Myometrial cell (primary cell): ENCODE measurements at places on chromosomes 1 and 21. TPM values are rescaled to one million over a fixed set of nuclear protein-coding genes. Genes with fewer than 3 reads are reported as not detected.

LCE1D gene
- not detected in 2 replicates for total RNA-seq

OR6K3 gene
- total RNA-seq: not detected in 2 replicates

SAMSN1 gene
- total RNA-seq: not detected in 2 replicates

B3GALT5 gene
- total RNA-seq: under 0.01 TPM in 1 of 2 replicates, not detected in the other

C8B gene
- total RNA-seq: not detected in 2 replicates

A3GALT2 gene
- not detected in 2 replicates for total RNA-seq

RAP1GAP gene
- total RNA-seq: not detected in 2 replicates

HIVEP3 gene
- total RNA-seq: 0.18 and 1.4 TPM in 2 replicates

MORN1 gene
- 6.7 and 11.5 TPM in 2 replicates for total RNA-seq

MPZ gene
- total RNA-seq: 3.5 and 20.9 TPM in 2 replicates

CELA2B gene
- total RNA-seq: not detected in 2 replicates

SH2D5 gene
- total RNA-seq: 1.7 and 5.0 TPM in 2 replicates

MCOLN2 gene
- total RNA-seq: 0.53 and 1.7 TPM in 2 replicates

CFHR5 gene
- total RNA-seq: not detected in 2 replicates

TIAM1 gene
- 0.35 and 1.2 TPM in 2 replicates for total RNA-seq

PROK1 gene
- not detected in 2 replicates for total RNA-seq

PRELP gene
- 0.18 and 0.58 TPM in 2 replicates for total RNA-seq

SLC44A3 gene
- 0.18 TPM in 1 of 2 replicates, not detected in the other for total RNA-seq

KCNE1 gene
- total RNA-seq: not detected in 2 replicates

GLUL gene
- total RNA-seq: 434 and 472 TPM in 2 replicates

ARMH1 gene
- not detected in 2 replicates for total RNA-seq

CYYR1 gene
- not detected in 2 replicates for total RNA-seq

CD2 gene
- total RNA-seq: not detected in 2 replicates

NPPA gene
- total RNA-seq: not detected in 2 replicates

RHCE gene
- 0.53 and 0.58 TPM in 2 replicates for total RNA-seq

SLC30A7 gene
- 25.1 and 46.8 TPM in 2 replicates for total RNA-seq

WARS2 gene
- 13.3 and 15.8 TPM in 2 replicates for total RNA-seq

PROX1 gene
- 0.35 TPM in 1 of 2 replicates, not detected in the other for total RNA-seq

CKS1B gene
- total RNA-seq: 84.4 and 128 TPM in 2 replicates

RHBDL2 gene
- 0.58 and 0.71 TPM in 2 replicates for total RNA-seq

RGS5 gene
- total RNA-seq: 1.4 and 4.4 TPM in 2 replicates

TNFRSF25 gene
- 1.8 and 2.0 TPM in 2 replicates for total RNA-seq

IFNLR1 gene
- total RNA-seq: under 0.01 TPM in 1 of 2 replicates, not detected in the other

TMEM269 gene
- under 0.01 TPM in 1 of 2 replicates, not detected in the other for total RNA-seq

DDX59 gene
- 13.3 and 14.4 TPM in 2 replicates for total RNA-seq

SHISAL2A gene
- total RNA-seq: not detected in 2 replicates

LCE1E gene
- not detected in 2 replicates for total RNA-seq

ESPN gene
- not detected in 2 replicates for total RNA-seq

PGLYRP4 gene
- not detected in 2 replicates for total RNA-seq

ANKRD34A gene
- 1.1 and 6.1 TPM in 2 replicates for total RNA-seq

SMCP gene
- total RNA-seq: not detected in 2 replicates
